Activated CD4-positive, CD25-positive, alpha-beta regulatory T cell treated with anti-CD3 and anti-CD28 coated beads, Interleukin-2, amount 50 U/mL, for 72 hours (primary cell): ENCODE measurements at places on chromosomes 2 and 18.

- no peak for DNase-seq
These were observed 43.9 kb upstream of the PLB1 start for GRCh38 chr2:28451793-28452533.

GRCh38 chr2:195094330-195094729 lies 562.7 kb upstream of the SLC39A10 start:
- no peak for DNase-seq

- no peak for DNase-seq
These were observed 5.8 kb upstream of the DTYMK start for GRCh38 chr2:241692448-241692847.

- no peak for DNase-seq
These were observed 46.6 kb upstream of the SERTAD2 start for GRCh38 chr2:64700133-64700809.

DNA sequence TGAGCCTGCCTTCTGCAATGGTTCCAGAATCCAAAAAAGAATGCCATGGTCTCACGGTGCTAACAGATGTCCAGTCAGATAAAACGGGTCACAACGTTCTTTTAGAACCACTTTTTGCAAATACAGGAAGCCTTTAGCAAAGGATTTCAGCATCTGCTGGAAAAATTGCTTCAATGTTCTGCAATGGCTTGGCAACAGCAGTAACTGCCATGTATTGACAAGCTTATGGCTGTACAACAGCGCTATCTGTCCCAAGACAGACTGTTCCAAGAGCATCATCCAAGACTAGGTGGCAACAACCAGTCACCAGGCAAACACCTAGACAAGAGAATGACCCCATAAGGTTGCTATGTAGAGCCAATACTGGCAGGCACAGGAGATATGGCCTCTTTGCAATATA lies 37.6 kb upstream of the RIOK3 start:
- no peak for DNase-seq

DNA sequence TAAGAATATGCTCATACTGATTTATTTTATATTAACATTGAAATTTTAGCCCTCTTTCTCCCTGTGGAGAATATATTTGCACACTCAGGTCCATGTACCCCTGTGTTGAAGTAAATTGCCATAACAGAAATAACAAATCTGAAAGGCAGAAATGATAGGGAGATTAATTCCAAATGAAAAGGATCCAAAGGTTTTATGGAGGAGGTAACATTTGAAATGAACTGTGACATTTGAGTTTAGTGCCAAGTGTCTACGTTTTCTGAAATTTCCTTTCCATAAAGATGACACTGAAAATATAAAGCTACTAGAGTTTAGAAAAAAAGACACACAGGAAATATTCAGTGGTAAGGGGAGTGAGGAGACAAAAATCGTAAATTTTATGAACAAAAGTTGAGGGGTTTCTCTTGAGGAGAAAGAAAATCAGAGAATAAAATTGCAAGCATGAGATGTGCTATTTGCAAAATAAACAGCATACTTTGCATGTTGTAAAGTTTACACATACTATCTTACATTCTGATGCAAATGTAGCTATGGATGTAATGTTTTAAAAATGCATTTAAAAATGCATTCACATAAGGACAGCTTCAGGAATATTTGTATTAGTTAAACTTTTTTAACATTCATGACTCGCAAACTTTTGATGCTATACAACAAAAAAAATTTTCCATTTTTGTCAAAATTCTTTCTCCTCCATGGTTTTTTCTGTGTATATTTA lies 69.5 kb downstream of the BAZ2B start:
- DNase-seq, result no peak

DNA sequence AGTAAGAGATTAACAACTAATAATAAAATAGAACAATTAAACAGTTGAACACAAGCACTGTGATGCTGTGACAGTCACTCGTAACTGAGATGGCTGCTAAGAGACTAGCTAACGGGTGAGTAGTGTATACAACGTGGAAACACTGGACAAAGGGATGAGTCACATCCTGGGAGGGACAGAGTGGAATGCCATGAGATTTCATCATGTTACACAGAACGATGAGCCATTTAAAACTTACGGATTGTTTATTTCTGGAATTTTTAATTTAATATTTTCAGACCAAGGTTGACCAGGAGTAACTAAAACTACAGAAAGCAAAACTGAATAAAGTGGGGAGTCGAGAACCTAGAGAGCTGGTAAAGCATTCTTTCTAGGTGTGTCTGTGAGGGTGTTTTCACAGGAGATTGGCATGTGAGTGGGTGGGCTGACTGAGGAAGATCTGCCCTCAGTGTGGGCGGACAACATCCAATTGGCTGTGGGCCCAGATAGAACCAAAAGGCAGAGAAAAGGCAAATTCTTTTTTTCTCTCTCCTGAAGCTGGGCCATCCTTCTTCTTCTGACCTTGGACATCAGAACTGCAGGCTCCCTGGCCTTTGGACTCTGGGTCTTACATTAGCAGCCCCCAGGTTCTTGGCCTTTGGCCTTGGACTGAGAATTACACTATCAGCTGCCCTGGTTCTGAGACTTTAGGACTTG lies 14.6 kb downstream of the TMSB10 start:
- no peak for DNase-seq

GRCh38 chr18:41096504-41096903 lies 858.5 kb upstream of the PIK3C3 start:
- no peak for DNase-seq

GRCh38 chr2:143581134-143581533 lies 451.9 kb downstream of the ARHGAP15 start:
- no peak for DNase-seq

GRCh38 chr2:162014751-162015150 lies 59.3 kb downstream of the DPP4 start:
- no peak for DNase-seq

DNA sequence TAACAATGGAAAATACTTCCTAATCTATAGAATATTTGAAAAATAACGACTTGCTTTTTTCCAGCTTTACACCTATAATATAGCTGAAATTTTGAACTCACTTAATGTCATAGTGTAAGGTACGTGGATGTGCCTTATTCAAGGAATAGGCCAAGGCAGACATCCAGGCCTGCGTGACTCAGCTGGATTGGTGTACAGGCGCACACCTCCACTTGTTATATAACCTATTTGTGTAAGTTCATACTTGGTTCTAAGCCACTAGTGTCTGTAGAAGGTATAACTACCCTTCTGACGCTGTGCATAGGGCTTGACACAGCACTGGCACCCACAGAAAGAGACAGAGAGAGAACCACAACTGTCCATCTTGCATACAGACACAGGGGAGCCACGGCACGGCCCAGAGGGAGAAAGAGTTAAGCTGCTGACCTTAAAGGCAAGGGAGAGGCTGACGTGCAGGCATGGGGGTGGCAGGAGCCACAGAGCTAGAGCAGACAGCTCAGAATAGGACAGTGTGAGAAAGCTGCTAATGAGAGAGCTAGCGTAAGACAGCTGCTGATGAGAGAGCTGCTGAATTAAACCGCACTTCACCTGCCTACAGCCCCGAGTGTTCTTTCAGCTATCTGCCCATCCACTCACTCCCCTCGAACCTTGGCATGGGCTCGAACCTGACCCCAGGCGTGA lies 16.1 kb downstream of the CCDC178 start:
- no peak for DNase-seq

DNA sequence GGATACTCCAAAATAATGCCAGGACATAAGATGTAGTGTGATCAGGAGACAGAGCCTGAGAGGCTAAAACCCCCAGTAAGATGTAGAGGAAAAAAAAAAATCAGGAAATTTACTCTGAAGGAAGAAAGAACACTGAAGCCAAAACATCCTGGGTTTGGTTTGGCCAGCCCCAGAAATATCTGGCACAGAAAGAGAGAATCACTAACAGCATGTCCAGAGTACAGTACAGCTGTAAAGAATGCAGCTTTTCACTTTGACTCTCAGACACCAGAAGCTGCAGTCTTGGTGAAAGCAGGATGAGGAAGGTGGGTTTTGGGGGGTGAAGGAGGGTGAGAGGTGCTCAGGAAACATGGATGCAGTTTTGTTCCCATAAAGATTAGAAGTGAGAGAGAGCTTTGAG lies 1577.7 kb upstream of the ACVR2A start:
- DNase-seq, result no peak

DNA sequence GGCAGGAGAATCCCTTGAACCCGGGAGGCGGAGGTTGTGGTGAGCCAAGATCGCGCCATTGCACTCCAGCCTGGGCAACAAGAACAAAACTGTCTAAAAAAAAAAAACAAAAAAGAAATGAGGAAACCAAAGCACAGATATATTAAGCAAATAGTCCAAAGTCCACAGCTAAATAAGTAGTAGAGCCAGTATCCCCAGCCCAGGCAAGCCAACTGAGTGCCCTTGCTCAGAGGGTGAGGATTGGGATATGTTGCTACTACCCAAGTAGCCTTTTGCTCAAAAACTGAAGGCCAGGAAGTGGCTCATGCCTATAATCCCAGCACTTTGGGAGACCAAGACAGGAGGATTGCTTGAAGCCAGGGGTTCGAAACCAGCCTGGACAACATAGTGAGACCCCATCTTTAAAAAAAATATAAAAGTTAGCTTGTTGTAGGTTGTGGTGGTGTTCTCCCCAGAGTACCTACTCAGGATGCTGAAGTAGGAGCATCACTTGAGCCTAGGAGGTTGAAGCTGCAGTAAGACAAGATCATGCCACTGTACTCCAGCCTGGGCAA lies 5.4 kb downstream of the CFAP36 start:
- DNase-seq, result no peak

- no peak for DNase-seq
These were observed at the start of gene ERMN for GRCh38 chr2:157325786-157326185. Gene ERMN, minus strand, starts transcription at chr2:157325824. Its CDS starts 182 bp downstream, at chr2:157325642.

DNA sequence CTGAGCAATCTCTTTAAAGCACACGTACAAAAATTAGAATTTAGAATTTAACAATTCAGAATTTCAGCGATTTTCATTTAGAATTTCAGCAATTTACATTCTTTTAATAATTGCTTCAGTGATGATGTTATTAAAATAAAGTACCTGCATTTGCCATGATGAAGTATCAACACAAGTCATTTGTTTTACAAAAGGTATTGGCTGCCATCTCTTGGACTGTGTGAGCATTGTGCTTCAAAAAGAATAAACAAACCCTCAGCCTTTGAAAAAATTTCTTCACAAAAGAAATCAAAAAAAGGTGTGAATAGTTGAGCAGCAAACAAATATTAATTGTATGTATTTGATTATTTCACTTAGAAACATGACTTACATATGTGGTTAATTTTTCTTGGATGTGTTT lies 27.1 kb upstream of the ZC3H15 start:
- no peak for DNase-seq

DNA sequence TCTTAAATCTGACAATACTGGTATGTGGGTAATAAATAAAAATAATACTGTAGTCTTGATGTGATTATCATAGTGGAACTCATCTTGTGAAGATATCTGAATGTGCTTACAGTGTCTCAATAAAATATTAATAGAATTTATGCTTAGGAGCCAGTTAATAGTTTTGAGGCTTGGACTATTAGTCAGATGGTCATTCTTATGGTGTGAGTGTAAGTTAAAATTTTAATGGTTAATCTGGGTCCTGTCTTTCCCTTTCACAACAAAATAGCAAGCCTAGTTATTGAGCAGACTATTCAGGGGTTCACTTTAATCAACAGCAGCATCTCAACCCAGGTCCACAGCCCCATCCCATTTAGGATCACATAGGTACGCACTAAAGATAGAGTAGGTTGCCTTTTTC lies 138.9 kb downstream of the HAUS1 start:
- no peak for DNase-seq

DNA sequence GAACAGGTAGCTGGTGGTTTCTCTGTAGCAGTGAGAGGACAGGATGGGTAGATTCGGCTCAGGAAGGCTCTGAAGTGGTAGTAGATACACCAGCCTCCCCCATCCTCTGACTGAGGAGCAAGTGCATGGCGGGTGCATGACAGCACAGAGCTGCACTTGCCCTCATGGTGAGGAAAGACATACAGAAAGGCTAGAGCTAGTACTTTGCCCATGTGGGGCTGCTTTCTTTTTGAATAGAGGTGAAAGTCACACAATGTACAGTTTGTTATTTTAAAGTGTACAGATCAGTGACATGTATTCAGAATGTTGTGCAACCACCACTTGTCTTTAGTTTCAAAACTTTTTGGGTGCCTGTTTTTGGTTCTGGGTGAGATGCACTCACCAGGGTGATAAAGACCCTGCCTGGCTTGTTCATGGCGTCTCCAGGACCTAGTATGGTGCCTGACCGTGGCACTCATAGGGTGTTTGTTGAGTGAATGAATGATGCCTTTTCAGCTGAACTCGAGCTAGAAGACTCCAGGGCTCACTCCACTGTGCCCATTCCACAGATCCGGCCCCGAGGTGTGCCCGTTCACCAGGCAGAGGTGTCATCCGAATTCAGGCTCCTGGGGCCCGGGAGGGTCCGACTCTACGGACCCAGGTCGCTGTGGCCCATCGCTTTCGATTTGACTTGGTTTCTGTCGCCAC lies 421 bp upstream of the VAMP5 start:
- DNase-seq, result no peak

- no peak for DNase-seq
These were observed 11.1 kb upstream of the SCG2 start for GRCh38 chr2:223613017-223613950.

DNA sequence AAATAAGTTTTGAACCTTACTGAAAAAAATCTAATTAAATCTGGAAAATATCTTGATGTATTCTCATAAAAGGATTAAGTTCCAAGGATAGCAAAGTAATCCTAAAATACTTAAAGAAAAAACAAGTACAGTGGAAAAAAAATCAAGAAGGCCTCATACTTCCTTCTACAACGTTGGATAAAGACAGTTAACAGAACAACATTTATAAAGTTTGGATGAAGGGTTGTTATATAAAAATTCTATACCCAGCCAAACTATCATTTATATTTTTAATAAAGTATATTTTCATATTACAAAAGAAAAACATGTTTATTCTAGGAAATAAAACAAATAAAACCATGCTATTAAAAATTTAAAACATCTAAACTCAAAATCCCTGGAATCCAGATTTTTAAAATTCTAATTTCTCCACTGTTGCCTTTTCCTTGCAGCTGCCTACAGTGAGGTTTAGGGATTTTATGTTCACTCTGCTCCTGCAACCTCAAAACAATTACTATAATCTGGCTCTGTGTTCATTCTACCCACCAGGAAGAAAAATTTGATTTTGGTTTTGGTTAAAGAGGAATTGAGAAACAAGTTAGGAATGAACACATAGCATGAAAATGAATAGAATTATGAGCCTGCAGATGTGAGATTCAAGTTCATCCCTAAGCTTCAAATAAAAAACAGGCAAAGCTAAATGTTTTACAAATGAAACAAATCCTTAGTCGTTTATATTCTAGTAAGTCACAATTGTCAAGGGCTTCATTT lies 142.8 kb downstream of the LPIN1 start:
- DNase-seq, result no peak

GRCh38 chr2:201855356-201855755 lies 49.0 kb downstream of the CDK15 start:
- DNase-seq, result no peak

- no peak for DNase-seq
These were observed 14.1 kb downstream of the LTBP1 start for GRCh38 chr2:32960647-32961403.

DNA sequence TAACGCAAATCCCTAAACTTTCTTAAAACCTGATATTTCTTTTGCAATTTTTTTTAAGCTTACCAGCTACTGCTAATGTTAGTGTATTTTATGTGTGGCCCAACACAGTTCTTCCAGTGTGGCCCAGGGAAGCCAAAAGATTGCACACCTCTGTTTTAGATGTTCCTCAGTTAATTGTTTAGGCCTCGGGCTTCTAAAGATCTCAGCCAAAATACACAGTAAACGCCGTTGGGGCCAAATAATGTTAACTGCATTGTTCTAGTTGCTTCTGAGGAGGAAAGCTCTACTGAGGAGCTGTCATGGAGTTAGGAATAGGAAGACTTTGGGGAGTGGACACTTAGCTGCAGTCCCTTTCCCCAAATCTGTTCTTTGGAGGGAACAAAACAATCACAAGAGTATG lies 2.0 kb downstream of the HSPE1 start:
- DNase-seq, result no peak
